ENCODE measurements at places on chromosomes 1 and 21.
A peak's percentile ranks its signal among the peaks of the same experiment; 100 is the strongest.

- no peak for DNase-seq
Observed at GRCh38 chr1:165734906-165735305, 33.8 kb downstream of the TMCO1 start.

DNA sequence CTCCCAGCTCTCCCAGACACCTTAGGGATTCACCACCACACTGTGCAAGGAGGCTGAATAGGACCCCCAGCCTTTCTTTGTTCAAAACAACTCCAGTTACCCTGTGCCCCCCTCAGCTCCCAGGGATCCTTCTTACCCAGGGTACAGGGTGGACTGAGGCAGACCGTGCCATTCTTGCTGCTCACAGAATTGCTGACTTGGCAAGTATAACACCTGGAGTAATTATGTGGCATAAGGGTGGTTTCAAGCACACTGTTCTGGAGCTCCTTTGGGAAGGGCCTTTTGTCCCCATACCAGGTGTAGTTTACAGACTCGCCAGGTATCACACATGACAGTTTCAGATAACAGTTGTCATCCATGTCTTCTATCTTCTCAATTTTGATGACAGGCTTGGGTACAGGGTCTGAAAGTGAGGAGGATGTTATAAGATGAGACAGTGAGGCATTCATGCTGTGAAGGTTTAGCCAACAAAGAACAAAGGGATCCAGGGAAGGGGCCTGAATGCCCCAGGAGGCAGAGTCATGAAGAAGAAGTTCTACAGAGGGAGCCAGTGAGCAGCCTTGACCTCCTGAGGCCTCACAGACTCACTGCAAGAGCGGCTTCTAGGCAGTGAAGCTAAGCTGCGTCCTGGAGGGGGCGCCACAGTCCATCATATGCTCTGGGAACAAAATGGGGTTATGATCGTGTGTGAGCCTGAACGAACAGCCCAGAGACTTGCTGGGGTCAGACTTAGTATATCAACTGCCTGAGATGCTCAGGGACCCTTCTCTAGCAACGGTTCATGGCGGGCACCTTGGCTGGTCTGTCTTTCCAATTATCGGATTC is 30.3 kb downstream of the CD48 start:
- DNase-seq, result peak; percentile 13

- DNase-seq, result no peak
Observed at GRCh38 chr1:10698726-10699469, 97.5 kb downstream of the CASZ1 start.

DNA sequence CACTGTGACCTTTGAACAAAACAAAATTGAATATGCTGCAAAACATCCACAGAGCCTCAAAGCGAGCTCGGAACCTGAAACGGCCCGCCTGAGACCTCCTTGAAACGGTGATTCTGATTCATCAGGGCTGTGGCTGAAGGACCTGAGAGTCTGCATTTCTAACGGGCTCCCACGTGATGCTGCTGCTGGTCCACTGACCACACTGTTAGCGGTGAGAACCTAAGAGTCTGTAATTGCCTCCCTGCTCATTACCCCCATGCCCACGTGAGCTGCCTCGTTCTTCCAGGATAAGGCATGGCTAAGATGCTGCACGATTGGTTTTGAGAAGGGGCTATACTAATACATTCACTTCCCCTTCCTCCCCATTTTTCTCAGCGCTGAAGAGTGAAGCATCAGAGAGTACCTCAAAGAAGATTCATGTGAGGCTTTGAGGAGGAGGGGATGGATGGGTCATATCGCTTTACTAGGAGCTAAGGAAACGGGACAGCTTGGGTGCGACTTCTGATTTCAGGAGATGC is 9.7 kb downstream of the TLR5 start:
- no peak for DNase-seq

GRCh38 chr1:161214369-161214768 is 726 bp upstream of the FCER1G start:
- DNase-seq, result no peak

DNA sequence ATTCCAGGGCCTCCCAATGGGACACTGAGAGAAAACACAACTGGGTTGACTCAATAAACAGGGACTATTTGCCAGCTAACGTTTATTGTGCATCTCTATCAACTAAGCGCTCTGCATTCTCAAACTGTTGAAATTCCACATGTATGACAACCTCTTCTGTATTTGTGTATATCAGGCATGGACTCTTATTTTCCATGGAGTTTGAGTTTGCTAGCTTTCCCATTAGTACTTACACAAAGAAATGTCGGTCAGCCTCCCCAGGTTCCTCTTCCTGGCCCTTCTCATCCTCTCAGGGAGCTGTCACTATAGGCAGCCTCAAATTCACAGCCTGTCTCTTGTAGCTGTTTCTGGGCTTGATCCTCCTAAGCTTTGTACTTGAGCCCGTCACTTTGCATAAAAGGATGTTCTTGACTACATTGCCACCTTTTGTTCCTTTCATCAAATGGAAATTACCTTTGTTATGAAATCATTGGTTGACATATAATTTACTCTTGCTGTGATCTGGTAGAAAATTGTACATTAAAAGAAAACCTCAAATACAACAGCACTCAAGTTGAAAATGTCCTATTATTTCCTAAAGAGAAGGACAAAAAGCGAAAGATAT is 60.0 kb upstream of the NTPCR start:
- no peak for DNase-seq

GRCh38 chr1:157390651-157391050 is 161.7 kb downstream of the FCRL5 start:
- peak; percentile 73 for DNase-seq

GRCh38 chr1:23995431-23995837 is 15.3 kb upstream of the SRSF10 start:
- DNase-seq, result peak; percentile 26

GRCh38 chr1:58780836-58781452 is 2.9 kb downstream of the JUN start:
- no peak for DNase-seq

GRCh38 chr1:245679821-245680780 is 525.3 kb downstream of the KIF26B start:
- DNase-seq, result no peak

DNA sequence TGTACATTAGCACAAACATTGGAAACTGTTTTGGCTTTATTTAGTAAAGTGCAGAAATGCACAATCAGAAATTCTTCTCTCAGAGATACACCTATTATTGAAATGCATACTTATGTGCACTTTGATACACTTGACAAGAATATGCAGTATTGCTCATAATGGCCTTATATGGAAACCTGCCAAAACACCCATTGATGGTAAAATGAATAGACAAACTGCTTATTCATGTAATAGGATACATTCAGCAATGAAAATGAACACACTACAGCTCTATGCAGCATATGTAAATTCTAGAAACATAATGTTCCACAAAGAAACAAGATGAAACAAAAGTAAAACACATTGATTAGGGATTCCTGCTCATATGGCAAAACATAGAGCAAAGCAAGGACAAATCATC is 223.9 kb downstream of the S1PR1 start:
- DNase-seq, result no peak

DNA sequence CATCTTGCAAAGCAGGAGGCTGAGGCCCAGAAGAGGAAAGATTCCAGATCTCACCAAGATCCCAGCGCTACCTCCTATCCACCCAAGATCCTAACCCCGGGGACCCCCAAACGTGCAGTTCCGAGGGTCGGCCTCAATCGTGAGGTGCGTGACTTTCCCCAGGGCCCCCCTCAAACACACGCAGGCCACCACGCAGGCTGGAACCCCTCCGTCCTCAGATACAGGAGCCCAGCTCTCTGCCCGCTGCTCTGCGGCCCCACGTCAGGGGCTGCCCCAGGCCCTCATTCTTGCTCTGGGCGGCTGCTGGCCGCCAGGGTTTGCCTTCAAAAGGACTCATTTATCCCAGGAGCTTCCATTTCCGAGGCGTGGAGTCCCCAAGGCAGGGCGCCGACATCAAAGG is 39.9 kb downstream of the KRTAP10-1 start:
- DNase-seq, result no peak

GRCh38 chr1:214004795-214005194 is 17.0 kb downstream of the PROX1 start:
- no peak for DNase-seq

DNA sequence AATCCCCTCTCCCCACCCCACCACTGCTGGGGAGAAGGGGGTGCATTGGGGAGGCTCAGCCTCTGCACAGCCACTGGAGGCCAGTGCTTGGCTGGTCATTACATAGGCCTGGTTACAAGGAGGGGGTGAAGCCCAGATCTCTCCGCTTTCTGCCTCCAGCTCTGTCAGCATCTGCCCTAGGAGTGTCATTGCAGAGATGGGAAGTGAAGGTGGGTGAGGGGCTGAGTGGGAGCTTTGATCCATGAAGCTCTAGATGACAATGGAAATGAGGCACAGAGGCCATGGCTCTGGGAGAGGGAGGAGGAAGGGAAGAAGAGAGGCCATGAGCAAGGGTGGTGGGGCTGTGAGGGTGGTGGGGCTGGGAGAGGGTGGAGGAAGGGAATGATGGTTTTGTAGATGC is 411.6 kb downstream of the MATN1 start:
- no peak for DNase-seq

DNA sequence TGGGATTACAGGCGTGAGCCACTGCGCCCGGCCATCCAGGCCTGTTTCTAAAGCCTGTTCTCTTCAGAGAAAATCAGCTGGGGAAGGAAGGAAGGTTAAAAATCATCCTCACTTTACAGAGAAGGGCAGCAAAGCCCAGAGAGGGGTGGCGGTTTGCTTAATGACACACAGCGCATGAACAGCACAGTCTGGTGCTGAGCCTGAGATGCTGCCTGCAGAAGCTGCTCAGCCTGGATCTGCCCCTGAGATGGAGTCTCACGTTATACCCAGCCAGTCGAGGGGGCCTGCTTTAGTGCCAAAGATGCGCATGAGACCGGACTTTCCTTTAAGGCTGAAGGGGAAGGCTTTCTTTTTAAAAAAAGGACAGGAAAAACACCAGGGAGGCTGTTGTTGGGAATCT is 21.3 kb downstream of the HTR6 start:
- DNase-seq, result no peak

DNA sequence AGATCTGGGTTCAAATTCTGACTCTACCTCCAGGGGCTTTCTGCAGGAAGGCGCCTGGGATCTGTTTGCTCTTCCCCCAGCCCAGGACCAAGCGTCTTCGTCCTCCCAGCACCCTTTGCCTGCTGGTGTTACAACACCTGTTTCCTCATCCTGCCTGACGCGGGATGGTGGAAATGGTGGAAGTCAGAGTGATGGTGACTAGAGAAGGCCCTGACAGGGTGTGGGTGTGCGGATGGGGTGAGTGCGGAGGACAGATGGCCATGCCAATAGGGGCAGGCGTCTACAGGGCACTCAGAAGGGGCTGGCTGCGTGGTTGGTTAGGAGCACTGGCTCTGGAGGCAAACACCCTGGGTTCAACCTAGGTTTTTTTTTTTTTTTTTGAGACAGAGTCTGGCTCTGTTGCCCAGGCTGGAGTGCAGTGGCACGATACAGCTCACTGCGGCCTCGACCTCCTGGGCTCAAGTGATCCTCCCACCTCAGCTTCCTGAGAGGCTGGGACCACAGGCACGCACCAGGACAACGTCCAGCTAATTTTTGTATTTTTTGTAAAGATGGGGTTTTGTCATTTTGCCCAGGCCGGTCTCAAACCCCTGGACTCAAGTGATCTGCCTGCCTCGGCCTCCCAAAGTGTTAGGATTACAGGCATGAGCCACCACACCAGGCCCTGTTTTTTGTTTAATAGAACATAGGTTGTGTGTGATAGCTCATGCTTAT is 1.5 kb downstream of the THEMIS2 start:
- DNase-seq, result no peak

DNA sequence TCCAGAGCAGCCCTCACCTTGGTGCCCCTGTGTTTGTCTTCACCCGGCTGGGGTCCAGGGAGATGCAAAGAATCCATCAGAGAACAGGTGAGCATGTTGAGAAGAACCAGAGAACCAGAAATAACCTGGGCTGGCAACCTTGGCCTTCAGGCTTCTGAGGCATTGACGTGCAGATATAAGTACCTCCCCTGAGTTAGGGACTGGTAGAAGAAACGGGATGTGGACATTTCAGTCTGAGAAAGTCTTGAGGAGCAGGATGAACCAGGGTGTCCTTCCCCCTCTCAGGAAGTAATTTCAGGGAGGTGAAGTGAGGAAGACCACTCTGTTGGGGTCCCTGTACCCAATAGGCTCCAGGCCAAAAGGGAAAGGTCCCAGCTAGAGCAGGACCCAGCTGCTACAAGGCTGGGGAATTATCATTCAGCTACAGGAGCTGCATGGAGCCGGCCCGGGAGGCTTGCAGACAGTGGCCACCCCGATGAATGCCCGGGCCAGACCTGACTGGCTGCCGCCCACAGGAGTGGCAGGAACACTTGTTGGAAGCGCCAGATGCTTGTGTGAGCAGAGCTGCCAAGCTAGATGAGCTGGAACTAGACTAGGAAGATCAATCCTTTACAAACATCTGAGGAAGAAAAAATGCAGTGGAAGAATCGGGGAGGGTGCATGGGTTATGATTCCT is 1.7 kb upstream of the AURKAIP1 start:
- DNase-seq, result no peak

- DNase-seq, result no peak
Observed at GRCh38 chr21:27756191-27756590, 789.3 kb upstream of the ADAMTS5 start.

- no peak for DNase-seq
Observed at GRCh38 chr1:219419065-219419464, 193.8 kb downstream of the ZC3H11B start.

GRCh38 chr1:58839846-58840835 is 56.3 kb upstream of the JUN start:
- DNase-seq, result no peak

GRCh38 chr1:36122062-36123030 is 2.7 kb downstream of the COL8A2 start:
- DNase-seq, result no peak

DNA sequence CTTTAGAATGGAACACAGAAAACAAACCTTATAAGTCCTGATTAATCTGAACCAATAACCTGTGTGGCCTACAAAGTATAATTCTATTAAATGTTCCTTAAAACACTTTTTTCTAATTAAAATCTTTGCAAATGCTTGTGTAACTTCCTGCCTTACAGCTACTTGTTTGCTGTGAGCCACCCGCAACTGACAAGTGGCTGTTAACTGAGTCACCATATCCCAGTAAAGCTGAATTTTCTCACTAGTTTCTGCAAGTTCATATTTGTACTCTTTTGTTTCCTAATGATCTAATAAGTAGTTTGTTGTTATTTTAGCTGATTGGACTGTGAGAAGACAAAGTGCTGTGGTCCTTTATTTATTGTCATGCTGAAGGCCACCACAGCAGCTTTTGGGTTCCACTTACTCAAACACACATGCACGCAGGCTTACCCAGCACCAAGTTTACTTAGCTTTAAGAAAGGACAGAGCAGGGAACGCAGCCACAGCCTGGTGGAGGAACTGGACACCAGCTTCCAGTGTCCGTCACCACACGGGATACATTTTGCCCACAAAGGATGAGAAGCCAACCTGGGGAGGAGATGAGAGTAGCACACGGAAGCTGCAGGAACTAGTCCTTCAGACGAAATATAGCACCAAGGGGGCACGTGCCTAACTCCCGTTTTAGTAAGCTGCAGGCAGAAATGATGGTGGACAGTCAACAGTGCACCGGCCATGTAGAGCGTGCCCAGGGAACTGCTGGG is 47.8 kb downstream of the LCA5L start:
- DNase-seq, result no peak

- no peak for DNase-seq
Observed at GRCh38 chr1:218717575-218717974, 372.4 kb downstream of the TGFB2 start.

GRCh38 chr1:156591432-156592157 is at the start of gene NAXE:
Gene NAXE (plus strand): TSS chr1:156591776. CDS start chr1:156591805, 29 bp downstream.
- no peak for DNase-seq
